NCI-H2081 treated with DMSO at 0.1 percent for 48 hours (cell line): ENCODE measurements at places on chromosomes 4 and X.

DNA sequence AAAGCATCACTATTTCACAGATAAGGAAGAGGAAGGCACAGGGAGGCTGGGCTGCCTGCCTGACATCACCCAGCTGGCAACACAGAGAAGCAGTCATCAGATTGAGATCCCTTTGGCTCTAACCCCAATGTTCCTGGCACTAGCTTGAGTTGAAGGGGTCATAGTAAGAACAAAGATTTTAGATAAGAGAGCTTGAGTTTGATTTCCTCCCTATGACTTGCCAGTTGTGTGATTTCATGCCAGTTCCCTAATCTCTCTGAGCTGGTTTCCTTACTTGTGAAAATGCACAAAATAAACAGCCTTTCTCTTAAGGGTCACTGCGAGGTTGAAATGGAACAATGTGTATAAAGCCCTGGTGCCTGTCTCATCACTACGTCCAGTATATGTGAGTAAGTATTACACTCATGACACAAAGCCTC is 475.4 kb upstream of the HS3ST1 start:
- DNase-seq: no peak

GRCh38 chrX:103170216-103170615 is 44.7 kb upstream of the BEX4 start:
- no peak for DNase-seq

DNA sequence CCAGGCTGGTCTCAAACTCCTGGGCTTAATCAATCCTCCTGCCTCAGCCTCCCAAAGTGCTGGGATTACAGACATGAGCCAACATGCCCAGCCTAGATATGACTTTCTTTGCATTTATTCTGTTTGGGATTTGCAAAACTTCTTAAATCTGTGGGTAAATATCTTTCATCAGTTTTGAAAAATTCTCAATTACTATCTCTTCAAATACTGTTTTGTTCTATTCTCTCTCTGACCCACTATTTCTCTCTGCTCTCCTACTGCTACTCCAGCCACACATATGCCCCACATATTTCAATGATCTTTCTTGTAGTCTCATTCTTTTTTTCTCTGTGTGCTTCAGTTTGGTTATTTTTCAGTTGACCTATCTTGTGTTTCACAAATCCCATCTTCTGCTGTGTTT is 205.1 kb downstream of the CHIC2 start:
- DNase-seq: no peak

DNA sequence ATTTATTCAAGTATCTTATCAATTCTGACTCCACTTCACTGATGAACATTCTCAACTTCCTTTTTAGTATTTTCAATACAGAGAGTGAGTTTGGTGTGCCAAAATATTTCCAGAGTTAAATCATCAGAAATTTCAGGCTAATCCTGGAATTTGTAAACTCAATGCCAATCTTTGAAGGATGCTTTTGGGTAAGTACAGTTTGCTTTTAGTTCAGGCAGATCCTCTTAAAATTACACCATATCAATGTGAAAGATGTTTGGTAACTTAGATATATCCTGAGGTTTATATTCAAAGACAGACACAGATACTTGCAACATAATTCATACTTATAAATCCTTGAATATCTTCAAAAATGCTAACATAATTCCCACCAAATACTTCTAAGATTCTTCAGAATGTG is 76.0 kb upstream of the FAM47B start:
- no peak for DNase-seq

GRCh38 chr4:184355111-184355604 is 119.2 kb downstream of the IRF2 start:
- DNase-seq: no peak

DNA sequence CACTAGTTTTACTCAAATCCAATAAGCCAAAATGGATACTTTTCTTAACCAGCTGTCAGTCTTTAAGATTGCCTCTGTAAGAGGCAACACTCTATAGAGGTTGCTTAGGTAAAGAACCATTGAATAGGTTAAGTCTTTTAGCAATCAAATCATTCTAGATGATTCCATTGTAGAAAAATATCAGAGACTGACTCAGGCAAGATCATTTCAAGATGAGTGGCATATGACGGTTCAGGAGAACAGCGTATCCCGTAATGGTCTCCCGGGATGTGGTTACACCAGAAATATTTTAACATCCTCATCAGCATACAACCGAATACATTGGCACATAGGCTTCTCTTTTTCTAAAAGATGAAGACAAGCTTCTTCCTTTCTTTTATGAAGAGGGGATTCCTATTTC is 641.7 kb upstream of the AGA start:
- no peak for DNase-seq

GRCh38 chr4:70443329-70443728 is 28.7 kb upstream of the MUC7 start:
- DNase-seq: no peak

- no peak for DNase-seq
Measured at GRCh38 chr4:10765386-10765785, 80.8 kb upstream of the CLNK start.

DNA sequence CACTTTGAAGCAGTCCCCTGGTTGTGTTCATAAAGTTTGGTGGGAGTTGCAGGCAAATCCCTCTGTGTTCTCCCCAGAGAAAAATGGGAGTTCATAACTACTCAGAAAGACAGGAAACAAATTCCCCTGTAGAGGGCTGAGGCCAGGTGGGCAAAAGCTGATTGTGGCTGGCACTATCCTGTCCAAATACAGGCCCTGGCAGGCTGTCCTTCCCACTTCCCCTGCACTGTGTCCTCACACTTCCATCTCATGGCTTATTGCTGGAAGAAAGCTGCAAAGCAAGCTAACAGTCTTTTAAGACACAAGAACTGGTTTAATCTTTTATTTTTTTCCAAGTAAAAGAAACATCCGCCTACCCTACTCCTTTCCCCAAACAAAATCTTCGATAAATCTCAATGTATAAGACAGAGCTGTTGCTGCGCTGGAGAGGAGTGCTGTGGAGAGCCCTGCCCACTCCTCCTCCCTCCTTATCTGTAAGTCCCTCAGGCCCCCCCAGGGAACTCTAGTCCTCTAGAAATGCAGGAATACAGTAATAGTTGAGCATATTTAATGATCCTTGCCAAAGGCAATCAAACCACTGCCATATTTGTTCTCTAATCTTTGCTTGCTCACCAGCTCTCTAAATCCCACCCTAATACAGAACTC is 14.0 kb downstream of the TAPT1 start:
- DNase-seq: no peak

DNA sequence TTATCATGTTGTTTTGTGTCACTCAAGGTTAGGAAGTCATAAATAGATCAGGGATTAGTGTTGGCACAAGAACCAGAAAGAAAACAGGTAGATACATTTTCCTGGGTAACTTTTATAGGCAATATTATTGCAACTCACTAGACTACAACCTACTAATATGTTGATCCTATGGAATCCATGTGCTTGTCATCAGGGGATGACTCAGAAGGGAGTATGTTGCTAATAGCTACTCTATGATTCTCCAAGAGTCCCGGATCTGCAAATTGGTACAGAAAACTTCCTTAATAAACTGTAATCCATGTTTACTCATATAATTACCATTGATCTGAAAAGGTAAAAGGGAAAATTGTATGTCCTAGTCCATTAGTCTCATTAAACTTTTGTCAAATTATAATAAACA is 11.7 kb upstream of the GNRHR start:
- DNase-seq: no peak

DNA sequence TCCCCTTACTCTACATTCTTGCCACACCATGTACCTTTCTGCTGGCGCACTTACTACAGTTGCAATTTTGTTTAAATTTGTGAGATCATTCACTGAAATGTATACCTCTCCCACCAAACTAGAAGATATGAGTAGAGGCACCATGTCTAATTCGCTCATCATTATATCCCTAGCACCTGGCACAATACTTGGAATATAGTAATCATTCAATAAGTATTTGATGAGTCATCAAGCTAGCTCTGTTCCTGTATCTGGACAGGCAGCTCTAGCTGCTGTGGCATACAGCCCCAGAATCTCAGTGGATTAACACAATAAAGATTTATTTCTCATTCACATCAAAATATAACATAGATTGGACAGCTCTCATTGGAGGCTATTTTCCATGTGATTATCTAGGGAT is 245.9 kb downstream of the IDS start:
- no peak for DNase-seq

DNA sequence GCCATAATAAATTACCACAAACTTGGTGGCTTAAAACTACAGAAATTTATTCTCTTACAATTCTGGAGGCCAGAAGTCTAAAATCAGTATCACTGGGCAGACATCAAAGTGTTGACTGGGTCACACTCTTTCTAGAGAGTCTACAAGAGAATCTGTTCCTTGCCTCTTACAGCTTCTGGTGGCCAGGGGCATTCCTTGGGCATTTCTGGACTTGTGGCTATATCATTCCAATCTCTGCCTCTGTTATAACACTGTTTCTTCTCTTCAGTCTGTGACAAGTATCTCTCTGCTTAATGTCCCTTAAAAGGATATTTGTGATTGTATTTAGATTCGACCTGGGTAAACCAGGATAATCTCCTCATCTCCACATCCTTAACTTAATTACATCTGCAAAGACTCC is 207.3 kb upstream of the DCAF8L1 start:
- DNase-seq: no peak

DNA sequence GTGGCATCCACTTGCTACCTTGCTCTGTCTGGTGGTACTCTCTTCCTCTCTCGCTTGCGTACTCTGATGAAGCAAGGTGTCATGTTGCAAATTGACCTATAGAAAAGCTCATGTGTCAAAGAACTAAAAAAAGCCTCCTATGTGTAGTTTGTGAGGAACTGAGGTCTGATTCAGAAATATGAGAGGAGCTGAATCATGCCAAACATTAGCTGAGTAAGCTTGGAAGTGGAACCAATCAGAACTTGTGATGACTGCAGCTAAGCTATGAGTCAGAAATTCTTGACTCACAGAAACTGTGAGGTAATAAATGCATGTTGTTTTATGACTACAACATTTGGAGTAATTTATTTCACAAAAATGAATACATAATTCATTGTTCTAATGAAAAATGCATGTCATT is 2138.8 kb downstream of the PCDH7 start:
- no peak for DNase-seq

GRCh38 chr4:27003642-27004113 is 143.0 kb downstream of the STIM2 start:
- DNase-seq: no peak

DNA sequence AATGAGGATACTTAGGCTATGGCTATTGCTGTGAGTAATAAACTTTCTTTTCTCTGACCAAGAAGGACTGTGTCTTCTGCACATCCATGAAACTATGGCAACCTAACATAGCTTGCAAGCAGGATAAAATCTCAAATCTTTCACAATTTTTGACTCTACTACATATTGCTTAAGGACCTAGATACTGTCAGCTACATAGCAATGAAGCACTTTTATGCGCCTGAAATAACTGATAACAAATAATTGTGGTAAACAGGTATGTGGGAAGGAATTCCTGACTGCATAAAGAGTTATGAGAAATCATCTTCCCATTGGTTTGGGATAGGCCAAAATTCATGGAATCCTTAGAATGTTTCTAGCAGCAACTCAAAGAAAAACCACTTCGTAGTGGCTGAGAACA is 41.2 kb upstream of the PDGFC start:
- no peak for DNase-seq

DNA sequence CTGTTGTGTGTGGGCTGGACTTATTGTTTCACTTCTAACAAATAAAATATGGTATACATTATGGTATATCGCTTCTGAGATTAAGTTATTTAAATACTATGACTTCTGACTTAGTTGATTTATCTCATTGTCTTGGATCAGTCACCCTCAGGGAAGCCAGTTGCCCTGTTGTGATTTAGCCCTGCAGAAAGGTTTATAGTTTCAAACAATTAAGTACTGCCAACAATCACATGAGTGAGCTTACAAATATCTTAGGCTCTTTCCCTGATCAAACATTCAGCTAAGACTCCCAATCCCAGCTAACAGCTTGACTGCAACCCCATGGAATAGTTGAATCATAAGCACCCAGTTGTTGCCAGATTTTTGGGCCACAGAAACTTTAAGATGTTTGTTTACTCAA is 85.4 kb downstream of the MAGEC1 start:
- DNase-seq: no peak

- no peak for DNase-seq
Measured at GRCh38 chr4:184660978-184661377, 11.4 kb downstream of the PRIMPOL start.

DNA sequence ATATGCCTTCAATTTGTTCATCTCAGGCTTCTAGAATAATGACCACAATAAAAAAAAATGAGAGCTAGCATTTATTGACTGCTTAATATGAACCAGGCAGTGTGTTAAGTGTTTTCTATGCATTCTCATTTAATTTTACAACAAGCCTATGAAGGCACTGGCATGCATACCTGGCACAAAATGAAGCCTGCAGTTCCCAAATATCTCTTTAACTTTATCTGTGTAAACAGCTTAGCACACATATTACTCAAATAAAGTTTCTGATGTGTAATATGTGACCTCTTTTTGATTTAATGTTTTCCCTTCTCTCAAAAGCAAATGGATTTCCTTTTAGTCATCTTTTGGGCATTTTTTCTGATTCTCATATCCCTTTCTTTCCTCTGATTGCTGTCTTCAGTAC is 671.8 kb downstream of the PCDH7 start:
- DNase-seq: no peak

DNA sequence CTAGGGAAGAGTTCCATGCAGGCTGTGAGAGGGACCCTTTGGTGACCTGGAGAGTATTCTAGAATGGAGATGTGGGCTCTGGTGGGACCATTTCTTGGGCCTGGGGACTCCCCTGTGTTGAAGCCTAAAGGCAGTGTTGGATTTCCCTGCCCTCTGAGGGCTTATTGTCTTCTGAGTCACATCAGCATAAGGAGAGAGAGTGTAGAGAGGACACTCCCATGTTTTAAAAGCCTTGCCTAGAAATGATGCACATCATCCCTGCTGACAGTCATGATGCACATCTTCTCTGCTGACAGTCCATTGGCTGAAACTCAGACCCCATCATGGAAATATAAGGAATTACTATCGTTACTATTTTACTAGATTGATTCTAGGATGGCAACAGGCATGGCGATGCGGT is 51.9 kb downstream of the FAM114A1 start:
- no peak for DNase-seq

DNA sequence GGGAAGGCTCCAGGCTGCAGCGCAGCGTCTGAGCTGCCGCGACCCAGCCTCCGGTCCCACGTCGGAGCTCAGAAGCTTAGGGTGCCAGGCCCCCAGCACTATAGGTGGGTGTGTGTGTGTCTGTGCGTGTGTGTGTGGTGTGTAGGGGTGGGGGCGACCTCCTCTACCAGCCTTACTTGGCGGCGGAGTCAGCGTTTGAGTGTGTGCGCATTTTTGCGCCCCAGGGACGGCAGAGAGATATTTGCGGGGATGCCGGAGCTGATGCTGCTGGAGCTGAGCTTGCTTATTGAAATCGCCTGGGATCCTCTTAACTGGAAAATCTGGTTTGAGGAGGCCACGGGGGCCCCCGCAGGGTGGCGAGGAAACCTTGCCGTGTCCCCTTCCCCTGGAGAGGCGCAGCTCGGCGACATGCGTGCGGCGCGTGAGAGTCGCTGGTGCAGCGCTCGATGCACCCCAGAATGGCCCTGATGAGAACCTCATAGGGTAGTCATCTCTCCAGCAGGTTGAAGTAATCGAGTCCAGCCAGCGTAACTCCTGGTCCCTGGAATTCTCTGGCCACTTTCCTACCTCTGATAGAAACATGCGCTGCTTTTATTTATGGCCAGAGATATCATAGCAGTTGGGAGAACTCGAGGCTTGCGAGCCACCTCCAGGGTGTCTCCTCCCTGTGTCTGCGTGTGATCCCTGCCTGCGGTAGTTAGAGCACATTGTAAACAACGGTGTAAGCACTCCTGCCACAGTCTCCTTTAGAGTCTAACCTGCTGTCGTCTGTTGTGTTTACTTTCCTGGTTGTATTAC is 2.7 kb downstream of the ADGRL3 start:
- peak; percentile 38 for DNase-seq

GRCh38 chr4:51923343-51923742 is 80.4 kb downstream of the DCUN1D4 start:
- DNase-seq: no peak
